Tibial nerve (tissue), 4 donors: ENCODE measurements at places on chromosomes 6 and 20.

DNA sequence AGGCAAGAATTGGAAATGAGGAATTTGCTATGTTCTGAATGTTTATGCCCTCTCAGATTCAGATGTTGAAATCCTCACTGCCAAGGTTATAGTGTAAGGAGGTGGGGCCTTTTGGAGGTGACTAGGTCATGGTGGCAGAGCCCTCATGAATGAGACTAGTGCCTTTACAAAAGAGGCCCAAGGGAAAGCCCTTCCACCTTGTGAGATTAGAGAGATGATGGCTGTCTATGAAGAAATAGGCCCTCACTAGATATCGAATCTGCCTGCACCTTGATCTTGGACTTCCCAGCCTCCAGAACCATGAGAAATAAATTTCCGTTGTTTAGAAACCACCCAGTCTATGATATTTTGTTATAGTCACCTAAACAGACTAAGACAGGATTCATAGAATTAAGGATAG, 10.4 kb downstream of the ASIP start:
- no peak for DNase-seq

DNA sequence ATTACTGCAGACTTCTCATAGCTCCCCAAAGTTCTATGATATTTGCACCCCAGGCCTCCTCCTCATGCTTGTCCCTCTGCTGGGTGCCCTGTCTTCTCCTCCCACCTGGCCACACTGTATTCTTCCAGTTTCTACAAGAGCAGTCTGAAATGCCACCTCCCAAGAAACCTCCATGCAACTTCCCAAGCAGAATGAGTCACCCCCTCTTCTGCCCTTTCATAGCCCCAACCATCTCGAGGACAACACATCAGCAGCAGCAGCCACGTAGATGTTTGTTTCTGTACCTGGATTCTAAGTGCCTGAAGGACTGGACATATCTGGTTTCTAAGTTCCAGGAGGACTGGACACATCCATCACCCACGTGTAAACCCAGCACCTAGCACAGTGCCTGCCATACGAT, 6.6 kb upstream of the ULBP2 start:
- DNase-seq = no peak

GRCh38 chr6:169172456-169172855, 81.2 kb downstream of the THBS2 start:
- DNase-seq = peak; percentile 69

- DNase-seq = no peak
Measured at GRCh38 chr20:4435225-4435624, 286.5 kb upstream of the PRND start.

GRCh38 chr20:13336308-13337089, 115.4 kb downstream of the ISM1 start:
- DNase-seq = no peak

GRCh38 chr6:163872335-163872734, 457.8 kb downstream of the QKI start:
- DNase-seq = no peak

DNA sequence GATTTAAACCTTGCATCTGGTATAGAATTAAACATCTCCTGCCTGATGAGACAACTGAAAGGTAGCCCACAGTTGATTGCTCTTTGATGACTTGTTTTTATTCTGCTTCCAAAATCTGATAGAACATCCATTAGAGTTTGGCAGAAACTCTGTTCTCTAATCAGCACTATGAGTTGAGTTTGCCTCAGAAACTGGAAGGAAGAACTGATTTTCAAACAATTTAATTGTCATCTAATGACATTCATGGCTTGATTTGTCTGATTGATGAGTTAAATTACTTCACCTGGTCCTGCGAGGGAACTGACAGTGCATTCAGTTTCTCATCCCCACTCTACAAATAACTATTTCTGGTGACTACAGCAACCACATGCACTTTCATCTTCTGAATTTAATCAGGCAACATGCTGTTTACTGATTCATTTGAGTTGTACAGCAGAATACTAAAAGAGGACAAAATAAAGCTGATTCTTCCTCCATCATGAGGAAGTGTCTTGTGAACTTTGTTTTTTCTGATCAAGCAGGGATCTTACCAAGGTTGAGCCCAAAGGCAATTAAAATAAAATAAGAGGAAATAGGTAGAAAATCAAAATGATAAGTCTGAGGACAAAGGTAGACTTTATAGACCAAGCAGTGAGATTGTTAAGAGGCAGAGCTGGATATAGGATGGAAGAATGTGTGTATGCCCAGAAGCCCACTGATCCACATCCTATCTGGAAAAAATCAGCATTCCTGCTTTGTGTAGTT, 15.7 kb upstream of the MRAP2 start:
- DNase-seq = no peak

DNA sequence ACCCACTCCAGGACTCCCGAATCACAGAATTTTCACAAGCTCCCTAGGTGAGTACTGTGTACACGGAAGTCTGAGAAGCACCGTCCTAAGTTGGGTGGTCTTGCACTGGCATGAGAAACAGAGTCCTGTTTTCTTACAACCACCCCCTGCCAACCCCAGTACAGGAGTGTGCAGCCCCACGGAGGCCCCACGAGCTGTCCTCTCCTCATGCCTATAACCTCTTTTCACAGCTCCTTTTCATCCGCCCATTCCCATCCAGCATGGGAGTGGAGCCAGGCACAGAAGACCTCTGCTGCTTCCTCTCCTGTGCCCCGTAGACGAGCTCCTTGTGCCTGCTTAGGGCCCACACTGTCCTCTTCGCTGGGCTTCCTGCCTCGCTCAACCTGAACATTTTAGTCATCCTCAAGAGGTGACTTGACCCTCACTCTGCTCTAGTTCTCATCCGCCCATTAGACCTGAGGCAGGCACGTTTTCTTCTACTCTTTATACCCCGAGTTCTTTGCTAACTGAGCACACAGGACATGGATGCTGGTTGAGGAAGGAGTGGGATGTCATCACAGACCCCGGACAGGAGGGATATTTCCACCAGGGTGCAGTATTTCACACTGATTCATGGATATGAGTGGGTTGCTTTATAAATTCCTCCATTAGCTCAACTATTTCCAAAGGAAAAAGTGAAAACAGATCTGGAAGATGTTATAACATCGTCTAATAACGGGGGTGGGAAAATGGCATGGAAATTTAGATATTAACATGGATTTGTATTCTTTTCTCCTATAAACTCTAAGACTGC, 160.5 kb downstream of the TTLL2 start:
- peak; percentile 77 for DNase-seq

DNA sequence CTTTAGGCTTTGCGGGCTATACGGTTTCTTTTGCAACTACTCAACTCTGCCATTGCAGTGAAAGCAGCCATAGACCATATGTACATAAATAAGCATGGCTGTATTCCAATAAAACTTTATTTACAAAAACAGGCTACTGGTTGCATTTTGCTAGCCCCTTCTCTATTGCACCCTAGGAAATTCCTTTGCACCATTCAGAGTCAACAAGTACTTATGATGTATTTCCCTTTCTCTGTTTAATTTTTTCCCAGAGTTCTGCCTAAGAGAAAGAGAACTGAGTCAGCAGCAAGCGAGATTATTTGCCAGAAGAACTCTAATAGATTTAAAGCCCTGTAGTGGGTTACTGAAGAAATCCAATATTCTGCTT, 33.8 kb downstream of the ADGRF1 start:
- DNase-seq = no peak

GRCh38 chr20:58179432-58180099, 48.9 kb downstream of the ANKRD60 start:
- peak; percentile 34 for DNase-seq

DNA sequence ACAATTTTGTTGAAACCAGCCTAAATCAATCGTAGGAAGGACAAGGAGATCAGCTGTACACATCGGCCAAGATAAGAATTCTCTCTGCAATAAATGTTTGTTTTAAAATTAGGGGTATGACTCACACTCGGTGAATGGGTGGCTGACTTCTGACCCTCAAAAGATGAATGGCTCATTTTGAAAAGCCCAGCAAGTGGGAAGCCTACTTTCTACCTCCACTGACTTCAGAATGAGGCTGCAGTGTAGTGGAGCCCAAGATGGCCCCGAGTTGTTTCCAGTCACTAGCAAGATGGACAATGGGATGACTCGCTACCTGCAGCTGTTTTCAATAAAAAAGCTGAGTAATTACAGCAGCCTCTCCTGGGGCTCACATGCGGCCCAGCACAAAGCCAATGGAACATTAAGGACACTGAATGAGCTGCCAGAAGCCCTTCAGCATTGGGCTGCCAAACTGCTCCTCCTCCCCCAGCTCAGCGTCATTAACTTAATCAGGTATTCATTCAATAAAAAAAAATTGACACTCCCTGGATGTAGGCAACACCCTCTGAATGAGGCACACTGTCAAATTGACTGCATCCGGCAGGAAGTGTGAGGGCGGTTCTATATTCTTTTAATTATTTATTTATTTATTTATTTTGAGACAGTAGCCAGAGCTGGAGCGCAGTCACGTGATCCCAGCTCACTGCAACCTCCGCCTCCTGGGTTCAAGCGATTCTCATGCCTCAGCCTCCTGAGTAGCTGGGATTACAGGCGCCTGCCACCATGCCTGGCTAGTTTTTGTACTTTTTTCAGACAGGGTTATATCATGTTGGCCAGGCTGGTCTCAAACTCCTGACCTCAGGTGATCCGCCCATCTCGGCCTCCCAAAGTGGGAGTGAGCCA, 107.3 kb downstream of the GMPR start:
- DNase-seq = peak; percentile 24

- no peak for DNase-seq
Measured at GRCh38 chr20:23656372-23656771, 18.6 kb upstream of the CST3 start.

- DNase-seq = no peak
Measured at GRCh38 chr20:57414867-57415592, 23.8 kb downstream of the RBM38 start.

DNA sequence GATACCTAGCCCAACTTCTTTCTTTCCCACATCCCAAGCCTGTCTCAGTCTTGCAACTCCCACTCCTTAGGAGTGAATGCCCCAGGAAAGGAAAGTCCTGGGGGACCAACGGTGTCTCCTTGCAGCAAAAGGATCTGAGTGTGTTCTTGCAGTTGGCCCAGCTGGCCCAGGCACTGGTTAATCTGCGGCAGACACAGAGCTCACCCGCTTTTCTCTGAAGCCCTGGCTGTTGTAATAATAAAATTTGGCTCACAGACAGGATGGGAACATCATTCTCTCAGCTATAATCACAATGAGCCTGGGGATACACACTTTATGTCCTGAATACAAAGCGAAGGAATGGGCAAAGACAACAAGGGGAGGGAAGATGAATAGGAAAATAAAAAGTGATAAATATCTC, 287.0 kb upstream of the PRND start:
- DNase-seq = no peak

DNA sequence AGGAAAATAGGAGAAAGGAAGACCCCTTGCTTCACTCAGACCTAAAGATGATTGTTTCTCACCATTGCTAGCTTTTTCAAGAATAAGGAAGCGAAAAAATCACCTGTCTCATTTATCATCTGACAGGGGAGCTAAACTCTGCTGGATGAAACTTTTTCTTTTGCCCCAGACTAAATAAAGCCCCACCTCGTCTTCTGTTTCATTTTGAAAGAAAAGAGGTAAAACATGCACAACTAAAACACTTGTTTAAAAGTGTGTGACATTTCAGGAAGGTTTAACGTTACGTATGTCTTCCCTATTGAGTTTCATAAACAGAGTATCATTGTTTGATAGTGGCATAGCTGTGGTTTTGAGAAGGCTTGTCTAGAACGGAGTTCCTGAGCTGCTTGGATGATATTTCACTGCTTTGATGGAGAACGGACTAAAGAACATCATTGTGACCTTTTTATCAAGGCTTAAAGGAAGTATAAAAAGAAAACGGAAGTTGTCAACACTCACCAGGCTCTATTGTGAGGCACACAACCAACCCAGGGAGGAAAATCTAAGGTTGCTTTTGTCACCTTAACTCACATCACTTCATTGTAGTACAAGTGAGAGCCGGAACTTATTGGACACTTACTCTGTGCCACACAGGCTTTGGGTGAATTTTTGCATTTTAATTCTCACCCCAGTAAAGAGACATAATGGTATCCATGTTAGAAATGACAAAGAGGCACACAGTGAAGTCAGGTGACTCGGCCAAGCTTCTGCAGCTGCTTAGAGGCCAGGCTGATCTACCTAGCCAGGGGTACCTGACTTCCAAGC, 29.5 kb downstream of the TSHZ2 start:
- no peak for DNase-seq

- no peak for DNase-seq
Measured at GRCh38 chr6:36104836-36105235, 25.5 kb upstream of the MAPK13 start.

- no peak for DNase-seq
Measured at GRCh38 chr6:169495601-169496000, 206.2 kb downstream of the WDR27 start.

- no peak for DNase-seq
Measured at GRCh38 chr20:56187534-56188165, 60.9 kb upstream of the MC3R start.

GRCh38 chr6:136016228-136017225, 165.0 kb downstream of the PDE7B start:
- no peak for DNase-seq

GRCh38 chr6:33694401-33694931, 17.0 kb downstream of the UQCC2 start:
- DNase-seq = no peak

DNA sequence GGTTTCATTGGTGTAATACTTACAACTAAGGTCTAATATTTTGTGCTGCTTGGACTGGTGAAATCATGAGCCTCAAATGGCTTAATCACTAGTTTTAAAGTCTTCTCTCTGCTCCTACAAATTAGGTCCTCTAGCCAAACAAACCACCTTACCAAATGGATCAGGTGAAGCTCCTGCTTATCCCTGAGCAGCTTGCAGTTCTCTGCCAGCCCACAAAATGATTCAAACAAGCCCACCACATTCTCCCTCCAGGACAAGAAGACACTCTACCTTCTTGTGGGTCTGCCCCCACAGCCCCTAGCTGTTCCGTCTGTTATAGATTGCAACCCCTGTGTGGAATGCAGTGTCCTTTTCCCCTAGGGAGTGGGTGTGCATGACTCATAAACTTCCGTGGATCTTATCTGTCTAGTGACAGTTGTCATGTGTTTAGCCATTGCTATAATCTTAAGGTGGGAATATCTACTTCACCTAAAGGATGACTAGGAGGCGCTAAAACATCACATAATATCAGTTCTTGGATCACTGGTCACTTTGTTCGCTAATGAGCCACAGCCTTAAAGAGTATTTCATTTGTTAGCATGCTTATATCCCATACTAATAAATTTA, 940.5 kb upstream of the MANEA start:
- DNase-seq = no peak

- no peak for DNase-seq
Measured at GRCh38 chr6:158121335-158121734, 46.7 kb downstream of the SERAC1 start.

- no peak for DNase-seq
Measured at GRCh38 chr6:167770291-167770955, 56.3 kb upstream of the AFDN start.

DNA sequence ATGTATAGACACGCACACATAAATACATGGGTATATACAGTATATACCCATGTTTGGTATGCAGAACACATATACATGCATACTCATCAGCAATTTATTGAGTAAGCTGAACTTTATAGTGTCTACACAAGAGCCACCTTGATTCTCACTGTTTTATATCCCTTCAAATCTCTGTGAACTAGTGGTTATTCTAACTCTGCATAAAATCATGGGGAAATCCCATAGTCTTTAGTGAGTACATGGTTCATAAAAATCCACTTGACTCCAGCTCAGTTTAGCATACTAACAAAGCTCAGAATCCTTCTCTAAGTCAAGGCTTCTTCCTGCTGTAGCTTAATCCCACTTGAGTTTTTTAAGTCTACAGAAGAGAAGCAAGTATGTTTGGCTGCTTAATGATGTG, 104.1 kb downstream of the THEMIS start:
- DNase-seq = no peak

GRCh38 chr20:58131551-58132142, 96.8 kb downstream of the ANKRD60 start:
- no peak for DNase-seq
